ENCODE measurements at places on chromosomes 4 and X.

GRCh38 chr4:141771889-141772830 lies 135.8 kb downstream of the IL15 start:
- no peak for DNase-seq

GRCh38 chr4:8817813-8818062 lies 53.9 kb downstream of the HMX1 start:
- DNase-seq: no peak

- DNase-seq: no peak
Measured at GRCh38 chr4:168503652-168504362, 7.0 kb downstream of the PALLD start.

DNA sequence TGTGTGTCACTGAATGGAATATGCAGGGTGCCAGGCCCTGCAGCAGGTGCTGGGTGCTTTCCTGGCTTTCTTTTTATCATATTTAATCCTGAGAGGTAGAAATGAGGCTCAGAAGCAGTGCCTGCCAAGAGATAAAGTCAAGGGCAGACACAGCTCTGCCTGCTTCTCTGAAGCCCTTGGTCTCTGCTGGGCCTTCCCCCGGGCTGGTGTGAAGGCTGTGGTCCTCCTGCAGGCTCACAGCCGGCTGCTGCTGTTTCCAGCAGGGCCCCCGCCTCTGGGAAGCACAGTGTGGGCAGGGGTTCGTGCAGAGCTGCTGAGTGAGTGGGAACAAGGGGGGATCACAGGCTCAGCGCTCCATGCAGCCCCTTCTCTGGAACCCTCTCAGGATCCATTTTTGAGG lies 49.6 kb downstream of the TBC1D14 start:
- DNase-seq: no peak

DNA sequence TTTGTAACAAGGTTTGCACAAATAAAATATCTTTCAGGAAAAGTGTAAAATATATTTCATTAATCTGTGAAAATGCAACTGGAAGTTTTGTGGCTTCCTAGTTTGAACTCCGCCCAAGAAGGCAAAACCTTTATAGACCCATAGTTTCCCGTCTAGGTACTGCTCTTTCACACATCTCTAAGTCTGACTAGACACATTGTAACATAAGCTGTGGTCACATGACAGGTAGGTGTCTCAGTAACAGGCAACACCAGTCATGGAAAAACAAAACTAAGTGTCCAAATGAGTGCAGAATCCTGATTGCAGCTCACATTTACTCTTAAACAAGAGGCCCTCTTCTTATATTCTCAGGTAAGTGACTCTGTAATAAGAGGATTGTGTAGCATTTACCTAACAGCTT lies 55.6 kb downstream of the SNCA start:
- DNase-seq: no peak
